ENCODE measurements at places on chromosomes 2 and 18.

DNA sequence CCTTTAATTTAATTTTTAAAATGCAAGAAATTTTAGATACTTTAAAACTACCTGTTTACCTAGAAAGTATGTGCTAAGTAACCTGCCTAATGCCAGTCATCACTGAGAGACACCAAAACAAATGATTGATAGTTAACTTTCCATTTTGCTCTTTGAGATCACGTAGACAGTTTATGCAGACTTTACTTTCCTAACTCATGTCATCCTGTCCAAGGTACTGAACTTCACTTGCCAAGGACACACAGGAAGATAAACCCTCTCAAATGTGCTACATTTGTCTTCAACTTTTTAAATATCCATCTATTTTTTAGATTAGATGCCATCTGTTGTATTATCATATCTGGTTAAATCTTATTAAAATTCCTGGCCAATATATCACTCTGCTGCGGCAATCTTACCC lies 20.1 kb upstream of the SCN1A start:
- DNase-seq: no peak

DNA sequence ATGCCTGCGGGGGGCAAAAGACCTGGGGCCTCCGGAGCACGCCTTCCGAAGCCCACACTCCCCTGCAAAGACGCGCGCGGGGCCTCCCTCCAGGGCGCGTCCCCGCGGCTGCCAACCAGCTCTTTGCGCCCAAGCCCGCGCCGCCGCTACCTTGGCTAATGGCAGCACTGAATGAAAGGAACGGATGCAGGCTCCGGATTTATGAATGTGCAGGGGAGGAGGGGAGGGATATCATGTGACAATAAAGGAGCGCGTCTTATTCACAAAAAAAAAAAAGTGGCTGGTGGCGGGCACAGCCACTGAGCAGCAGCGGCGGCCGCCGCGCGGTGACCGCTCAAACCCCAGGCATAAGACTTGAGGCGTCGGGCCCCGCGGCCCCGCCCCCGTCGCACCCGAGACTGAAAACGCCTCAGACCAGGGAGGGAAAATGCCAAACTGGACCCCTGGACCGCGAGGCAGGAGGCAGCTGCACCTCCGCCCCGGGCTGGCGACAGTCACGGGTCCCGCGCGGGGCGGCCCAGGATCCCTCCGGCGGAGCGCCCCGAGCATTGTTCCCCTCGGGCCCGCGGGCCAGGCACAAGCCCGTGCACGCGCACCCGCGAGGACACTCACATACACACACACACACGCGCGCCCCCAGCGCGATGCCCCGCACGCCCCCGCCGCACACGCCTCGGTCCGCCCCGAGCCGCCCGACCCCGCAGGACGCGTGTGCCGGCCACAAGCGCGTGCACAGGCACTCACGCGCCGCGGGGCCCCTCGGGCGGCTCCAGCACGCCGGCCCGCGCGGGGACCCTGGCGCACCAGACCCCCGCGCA lies 1.6 kb downstream of the SPRED2 start:
- DNase-seq: peak; percentile 80

DNA sequence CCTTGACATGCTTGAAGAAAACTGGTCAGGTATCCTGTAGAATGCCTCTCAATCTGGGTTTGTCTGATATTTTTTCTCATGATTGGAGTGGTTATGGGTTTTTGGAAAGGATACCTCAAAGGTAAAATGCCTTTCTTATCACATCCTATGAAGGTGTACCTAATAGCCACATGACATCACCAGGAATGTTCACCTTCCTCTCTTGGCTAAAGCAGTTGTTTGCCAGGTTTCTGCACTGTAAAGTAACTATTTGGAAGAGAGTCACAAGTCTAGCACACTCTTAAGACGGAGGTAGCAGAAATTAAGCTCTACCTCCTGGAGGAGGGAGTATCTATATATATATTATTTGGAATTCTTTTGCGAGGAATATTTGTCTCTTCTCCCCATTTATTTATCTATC lies 17.9 kb upstream of the MIB1 start:
- no peak for DNase-seq

DNA sequence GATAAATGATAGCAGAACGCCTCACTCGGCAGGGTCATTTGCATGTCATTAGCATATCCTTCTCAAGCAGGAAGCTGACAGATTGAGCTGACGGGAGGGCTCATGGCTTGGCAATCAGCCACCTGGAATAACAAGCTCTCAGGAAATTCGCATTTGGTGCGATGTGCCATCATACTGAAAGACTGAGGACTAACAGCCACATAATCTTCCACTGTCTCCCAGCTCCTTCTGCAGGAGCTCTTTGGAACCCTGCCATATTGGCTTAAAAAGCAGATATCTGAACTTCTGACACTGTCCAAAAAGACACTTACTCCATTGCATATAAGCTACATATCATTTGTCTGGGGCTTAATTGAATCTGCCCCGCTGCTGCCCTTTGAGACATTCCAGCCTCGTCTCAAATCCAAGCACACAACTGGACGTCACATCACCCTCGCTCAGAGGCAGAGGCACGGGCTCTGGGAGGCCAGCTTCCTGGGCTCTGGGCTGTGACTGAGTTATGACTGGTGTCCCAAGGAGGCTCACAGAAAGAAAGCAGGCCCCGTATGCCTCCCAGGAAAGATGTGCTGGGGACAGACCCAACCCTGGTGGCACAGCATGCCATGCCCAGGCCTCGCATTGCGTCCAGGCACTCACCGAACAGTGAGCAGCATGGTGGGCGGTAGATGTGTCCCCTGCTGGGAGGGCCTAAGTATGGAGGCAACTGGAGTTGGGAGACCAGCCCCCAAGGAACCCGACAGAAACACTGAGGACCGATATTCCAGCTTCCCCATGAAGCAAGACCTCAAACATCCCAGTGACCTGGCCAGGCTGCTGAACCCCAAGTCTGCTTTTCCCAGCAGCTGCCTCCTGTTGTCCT lies 228.0 kb downstream of the ATAD2B start:
- no peak for DNase-seq

- no peak for DNase-seq
Measured at GRCh38 chr2:140624200-140624599, 1506.6 kb downstream of the LRP1B start.

DNA sequence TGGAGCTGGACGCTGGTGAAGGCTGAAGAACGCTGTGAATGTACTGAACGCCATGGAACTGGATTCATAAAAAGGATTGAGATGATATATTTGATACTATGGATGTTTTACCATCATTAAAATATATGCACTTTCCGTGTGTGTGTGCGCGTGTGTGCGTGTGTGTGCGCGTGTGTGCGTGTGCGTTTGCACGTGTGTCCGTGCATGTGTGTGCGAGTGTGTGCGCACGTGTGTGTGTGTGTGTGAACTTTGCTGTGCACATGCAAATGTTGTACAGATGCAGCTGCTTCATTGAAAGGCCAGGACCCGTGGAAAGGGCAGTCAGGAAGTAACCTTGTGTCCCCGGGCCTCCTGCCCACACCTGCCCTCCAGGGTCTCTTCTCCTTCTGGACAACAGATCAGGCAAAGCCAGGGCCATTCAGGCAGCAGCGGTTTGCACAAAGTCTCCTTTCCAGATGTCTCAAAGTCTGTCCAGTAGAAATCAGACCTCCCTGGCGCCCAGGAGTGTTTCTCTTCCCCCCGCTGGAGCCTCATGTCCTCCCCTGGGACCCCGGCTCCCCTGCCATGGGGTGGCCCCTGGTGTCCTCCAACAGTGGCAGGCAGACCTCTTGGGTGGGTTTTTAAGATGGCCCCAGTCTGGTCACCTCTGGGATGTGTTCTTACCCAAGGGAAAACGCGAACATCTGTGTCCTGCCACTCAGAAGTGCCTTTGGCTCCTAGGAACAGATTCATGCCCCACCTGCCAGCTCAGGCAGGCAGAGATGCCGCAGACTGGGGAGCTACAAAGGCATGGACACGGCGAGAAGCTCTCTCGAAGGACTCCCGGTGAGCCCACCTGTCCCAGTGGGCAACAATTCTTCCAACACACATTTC lies 86.1 kb upstream of the GPC1 start:
- DNase-seq: no peak

GRCh38 chr2:41950666-41950960 lies 97.2 kb upstream of the PKDCC start:
- no peak for DNase-seq

DNA sequence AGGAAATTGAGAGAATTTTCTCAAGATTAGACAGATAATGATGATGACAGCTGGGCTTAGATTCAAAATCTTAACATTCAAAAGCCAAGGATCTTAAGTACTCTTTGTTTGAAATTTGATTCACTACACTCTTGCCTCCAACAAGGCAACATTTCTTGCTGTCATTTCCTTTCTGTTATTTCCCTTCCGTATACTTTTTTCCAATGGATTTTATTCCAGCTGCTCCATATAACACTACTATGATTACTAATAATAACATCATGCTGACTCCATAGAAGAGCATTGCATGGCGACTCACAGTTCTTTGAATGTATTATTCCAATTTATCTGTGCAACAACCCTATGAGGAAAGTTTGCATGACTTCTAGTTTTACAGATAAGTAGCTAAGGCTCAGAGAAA lies 33.9 kb upstream of the CCDC102B start:
- no peak for DNase-seq

DNA sequence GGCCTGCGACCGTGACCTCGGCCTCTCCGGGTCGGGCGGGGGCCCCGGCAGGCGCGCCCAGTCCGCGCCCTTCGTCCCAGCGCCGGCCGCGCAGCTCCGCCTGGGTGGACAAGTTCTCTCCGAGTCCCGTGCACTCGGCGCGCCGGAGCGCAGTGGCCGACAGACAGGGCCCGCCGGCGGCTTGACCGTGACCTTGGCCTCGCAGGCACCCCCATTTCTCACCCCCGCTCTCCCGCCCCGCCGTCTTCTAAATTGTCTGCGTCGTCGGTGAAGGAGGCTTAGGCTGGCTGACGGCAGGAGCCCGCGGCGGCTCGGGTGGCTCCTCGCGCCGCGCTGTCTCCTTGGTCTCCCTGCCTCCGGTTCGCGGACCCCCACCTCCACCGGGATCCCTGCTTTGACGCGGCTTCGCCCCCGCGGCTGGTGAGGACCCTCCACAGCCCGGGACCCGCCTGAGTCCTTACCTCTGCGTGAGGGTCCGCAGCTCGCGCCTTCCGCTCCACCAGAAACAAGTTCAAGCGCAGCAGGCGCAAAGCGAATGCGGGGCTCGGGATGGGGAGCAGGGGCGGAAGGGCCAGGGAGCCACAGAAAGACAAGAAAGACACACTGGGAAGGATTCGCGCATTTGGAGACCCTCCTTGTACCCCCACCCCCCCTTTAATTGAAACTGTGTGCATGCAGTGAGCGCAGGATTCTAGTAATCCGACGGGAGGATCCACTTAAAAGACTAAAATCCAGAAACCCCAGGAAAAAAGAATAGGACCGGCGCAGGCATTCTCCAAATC lies 4.0 kb downstream of the PTGR3 start:
- DNase-seq: no peak

GRCh38 chr2:188024811-188025210 lies 266.9 kb upstream of the GULP1 start:
- DNase-seq: no peak

DNA sequence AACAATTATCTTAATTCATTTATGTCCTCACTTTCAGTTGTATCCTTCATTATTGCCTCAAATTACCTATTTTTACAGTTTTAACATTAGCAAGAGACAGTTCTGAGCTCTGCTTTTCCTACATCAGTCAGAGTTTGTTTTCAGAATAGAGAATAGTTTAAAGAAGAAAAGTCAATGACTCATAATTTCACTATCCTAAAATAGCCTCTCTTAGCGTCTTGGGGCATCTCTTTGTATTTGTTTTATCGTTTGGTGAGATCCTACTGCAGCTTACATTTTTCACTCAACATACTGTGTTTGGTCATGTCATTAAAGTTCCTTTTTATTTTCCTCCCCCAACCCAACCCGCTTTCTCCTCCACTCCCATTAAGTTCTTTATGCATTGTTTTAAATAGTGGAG lies 3.8 kb downstream of the SEC11C start:
- DNase-seq: peak; percentile 5

GRCh38 chr2:158747281-158747680 lies 47.8 kb upstream of the DAPL1 start:
- no peak for DNase-seq

GRCh38 chr18:48303883-48304282 lies 105.3 kb downstream of the ZBTB7C start:
- DNase-seq: no peak

DNA sequence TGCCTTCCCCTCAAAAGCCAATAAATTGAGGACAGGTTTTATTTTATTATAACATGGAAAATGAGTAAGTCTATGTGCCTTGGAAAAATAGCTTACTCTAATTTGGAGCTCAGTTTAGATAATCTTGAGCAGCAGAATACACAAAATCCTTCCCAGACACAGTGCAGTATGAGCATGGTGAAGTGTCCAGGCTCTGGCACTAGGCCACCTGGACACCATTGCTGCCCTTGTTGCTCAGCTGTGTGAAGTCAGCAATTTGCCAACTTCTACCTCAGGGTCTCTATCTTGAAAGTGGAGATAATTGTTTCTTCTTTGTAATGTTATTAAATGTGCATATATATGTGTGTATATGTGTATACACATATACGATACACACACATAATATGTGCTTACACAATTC lies 104.9 kb upstream of the CAVIN2 start:
- no peak for DNase-seq

DNA sequence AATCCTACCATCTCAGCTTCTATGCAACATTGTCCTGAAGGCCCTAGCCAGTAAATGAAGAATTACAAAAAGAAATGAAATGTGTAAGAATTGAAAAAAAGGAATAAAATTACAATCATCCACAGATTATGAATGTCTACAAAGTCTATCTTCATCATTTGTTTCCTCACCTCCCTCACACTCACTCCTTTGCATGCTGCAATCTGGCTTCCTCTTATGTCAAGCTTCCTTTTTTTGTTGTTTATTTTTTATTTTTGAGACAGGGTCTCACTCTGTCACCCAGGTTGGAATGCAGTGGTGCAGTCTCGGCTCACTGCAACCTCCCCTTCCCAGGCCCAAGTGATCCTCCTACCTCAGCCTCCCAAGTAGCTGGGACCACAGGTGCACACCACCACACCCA lies 129.0 kb downstream of the CABYR start:
- no peak for DNase-seq

GRCh38 chr2:109440499-109441156 lies 173.1 kb downstream of the SEPTIN10 start:
- DNase-seq: no peak

GRCh38 chr2:237345411-237345810 lies 68.6 kb downstream of the COL6A3 start:
- peak; percentile 30 for DNase-seq

DNA sequence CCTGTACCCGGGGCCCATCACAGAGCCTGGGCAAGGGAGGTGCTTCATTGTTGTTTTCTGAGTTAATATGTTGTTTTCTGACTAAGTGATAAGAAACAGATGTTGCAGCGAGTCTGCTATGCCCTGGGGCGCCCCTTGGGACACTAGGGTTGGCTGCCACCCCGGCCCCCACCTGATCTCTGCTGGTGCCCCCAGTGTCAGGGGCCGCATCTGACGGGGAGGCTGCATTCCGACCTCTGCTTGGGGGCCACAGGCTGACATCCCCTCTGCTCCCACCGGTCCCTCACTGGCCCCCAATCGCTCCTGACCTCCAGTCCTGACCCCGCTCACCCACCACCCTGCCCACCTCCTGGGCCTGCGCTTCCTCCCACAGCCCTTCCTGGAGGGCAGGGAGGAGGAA lies 65.9 kb downstream of the LONRF2 start:
- peak; percentile 11 for DNase-seq
